ENCODE measurements at places on chromosomes 7 and 10. TPM values are rescaled to one million over a fixed set of nuclear protein-coding genes. Genes with fewer than 3 reads are reported as not detected.
A peak's percentile ranks its signal among the peaks of the same experiment; 100 is the strongest.

- no peak for DNase-seq
- H3K4me3 ChIP-seq, result no peak overlapping the region
- H3K27ac ChIP-seq, result peak overlapping the region; percentile 43
- no peaks in the 10 kb centered on the region for H3K27me3 ChIP-seq
- H3K36me3 ChIP-seq, result no peaks in the 10 kb centered on the region
Observed at GRCh38 chr10:33412241-33412640, 77.8 kb upstream of the NRP1 start.

- H3K4me1 ChIP-seq, result no peaks in the 10 kb centered on the region
- no peaks in the 10 kb centered on the region for H3K36me3 ChIP-seq
- H3K27me3 ChIP-seq, result no peaks in the 10 kb centered on the region
- DNase-seq, result no peak
Observed at GRCh38 chr10:117596706-117597105, 54.2 kb downstream of the EMX2 start.

CALHM1 gene
- polyA plus RNA-seq, result not detected

GRCh38 chr7:9250876-9251275 is 817.5 kb downstream of the NXPH1 start:
- no peaks in the 10 kb centered on the region for H3K4me1 ChIP-seq
- H3K27me3 ChIP-seq, result no peaks in the 10 kb centered on the region
- no peak overlapping the region for H3K4me3 ChIP-seq
- H3K27ac ChIP-seq, result no peak overlapping the region

DNA sequence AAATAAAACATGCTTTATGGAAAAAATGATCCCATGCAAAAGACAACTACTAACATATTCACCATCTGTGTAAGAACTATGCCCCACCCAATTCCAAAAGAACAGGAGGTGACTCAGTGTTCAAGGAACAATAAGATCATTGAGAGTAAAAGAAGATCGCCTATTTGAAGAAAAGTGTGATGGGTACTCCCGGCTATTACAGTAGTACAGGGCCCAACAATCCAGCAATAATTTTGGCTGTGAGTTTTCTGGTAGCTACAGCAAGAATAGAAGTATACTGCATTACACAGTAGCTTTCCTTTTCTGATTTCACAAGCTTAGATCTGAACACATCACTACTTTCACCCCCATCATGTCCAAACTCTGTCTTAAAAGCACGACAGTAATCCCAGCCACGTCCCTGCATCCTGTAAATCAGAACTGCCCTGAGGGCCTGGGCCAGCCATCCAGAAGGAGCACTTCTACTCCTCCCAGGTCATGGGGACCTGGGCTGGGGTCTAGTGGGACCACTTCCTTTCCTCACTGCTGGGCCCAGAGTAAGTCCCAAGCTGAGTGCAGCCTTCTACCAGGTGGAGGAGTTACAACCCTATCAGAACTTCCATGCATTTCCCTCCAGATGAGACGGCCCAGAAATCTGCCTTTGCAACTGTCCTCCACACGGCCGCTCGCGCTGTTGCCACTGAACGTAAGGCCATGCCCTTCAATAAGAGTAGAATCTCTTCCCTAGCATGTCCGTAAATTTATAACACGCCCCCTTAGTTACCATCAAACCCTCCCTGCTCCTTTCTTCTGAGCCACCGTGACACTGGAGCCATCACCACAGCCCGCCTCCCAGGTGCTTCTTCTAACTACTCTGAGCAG is 7.9 kb downstream of the ESYT2 start:
- H3K36me3 ChIP-seq, result no peaks in the 10 kb centered on the region
- no peaks in the 10 kb centered on the region for H3K27me3 ChIP-seq
- DNase-seq, result no peak
- peak overlapping the region; percentile 76 for H3K27ac ChIP-seq
- H3K4me3 ChIP-seq, result no peak overlapping the region

- no peaks in the 10 kb centered on the region for H3K36me3 ChIP-seq
- no peak overlapping the region for H3K27ac ChIP-seq
- no peaks in the 10 kb centered on the region for H3K4me1 ChIP-seq
- no peak for DNase-seq
Observed at GRCh38 chr10:81472927-81473470, 402.0 kb upstream of the NRG3 start.

VAX1 gene
- not detected for polyA plus RNA-seq

SCART1 gene
- 0.43 TPM for polyA plus RNA-seq

DNA sequence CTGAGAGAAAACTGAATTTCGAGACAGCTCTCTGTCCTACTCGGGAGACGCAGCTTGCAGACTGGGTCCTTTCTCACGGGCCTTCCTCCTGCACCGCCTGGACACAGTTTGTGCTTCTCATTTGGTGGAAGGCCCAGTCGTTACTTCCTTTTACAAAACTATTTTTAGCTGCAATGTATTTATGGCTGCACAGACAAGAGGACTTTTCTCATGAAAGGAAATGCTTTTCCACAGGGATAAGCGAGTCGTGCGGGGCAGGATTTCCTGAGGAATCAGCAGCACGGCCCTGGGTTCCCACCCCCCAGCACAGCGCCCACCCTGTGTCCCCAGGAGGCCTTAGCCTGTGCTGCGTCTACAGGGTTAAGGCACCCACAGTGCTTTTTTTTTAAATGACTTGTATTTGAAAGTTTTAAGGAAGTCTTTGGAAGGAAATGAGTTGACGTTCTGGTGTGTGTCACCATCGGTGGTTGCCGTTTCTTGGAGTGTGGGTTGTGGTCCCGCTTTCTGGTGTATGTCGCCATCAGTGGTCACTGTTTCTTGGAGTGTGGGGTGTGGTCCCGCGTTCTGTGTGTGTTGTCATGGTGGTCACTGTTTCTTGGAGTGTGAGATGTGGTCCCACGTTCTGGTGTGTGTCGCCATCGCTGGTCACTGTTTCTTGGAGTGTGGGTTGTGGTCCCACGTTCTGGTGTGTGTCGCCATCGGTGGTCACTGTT is 50.9 kb downstream of the INPP5A start:
- H3K27ac ChIP-seq, result peak overlapping the region; percentile 80
- H3K4me3 ChIP-seq, result no peak overlapping the region
- H3K27me3 ChIP-seq, result no peaks in the 10 kb centered on the region
- no peak for DNase-seq
- no peaks in the 10 kb centered on the region for H3K36me3 ChIP-seq

DNA sequence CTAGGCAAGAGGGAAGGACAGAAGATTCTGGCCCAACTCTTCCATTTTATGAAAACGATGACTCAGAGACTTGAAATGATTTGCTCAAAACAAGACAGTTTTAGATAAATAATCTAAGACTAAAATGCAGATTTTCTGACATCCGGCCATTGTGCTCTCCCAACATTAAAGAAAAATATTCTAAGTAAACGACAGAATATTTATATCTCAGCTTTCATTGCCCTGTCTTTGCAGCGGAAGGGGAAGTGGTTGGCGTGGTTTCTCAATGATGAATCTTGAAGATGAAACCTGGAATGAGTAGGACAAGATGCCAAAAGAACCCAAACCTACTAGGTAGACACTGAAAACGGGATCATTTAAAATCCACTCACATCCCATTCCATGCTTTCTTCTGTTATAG is 28.9 kb upstream of the NPY start:
- H3K36me3 ChIP-seq, result no peaks in the 10 kb centered on the region
- DNase-seq, result no peak
- H3K27me3 ChIP-seq, result no peaks in the 10 kb centered on the region
- H3K27ac ChIP-seq, result no peak overlapping the region
- no peak overlapping the region for H3K4me3 ChIP-seq
- H3K4me1 ChIP-seq, result no peaks in the 10 kb centered on the region

Data from stomach (tissue), 19 donors.